ENCODE measurements at places on chromosomes 4 and X. TPM values are rescaled to one million over a fixed set of nuclear protein-coding genes. Genes with fewer than 3 reads are reported as not detected.

Gene ZMAT1
- polyA plus RNA-seq, result 3.9 TPM

Gene PFKFB1
- polyA plus RNA-seq, result 0.26 TPM

Gene CT45A5
- polyA plus RNA-seq, result not detected

Gene SLC25A5
- polyA plus RNA-seq, result 517 TPM

Gene USP9X
- polyA plus RNA-seq, result 8.6 TPM

Gene AFM
- polyA plus RNA-seq, result not detected

Gene MFAP3L
- 0.24 TPM for polyA plus RNA-seq

Gene EGFL6
- polyA plus RNA-seq, result 3.1 TPM

Gene SRPX
- polyA plus RNA-seq, result 4.1 TPM
